NCI-H345 (cell line): ENCODE measurements at places on chromosomes 12 and 14.

DNA sequence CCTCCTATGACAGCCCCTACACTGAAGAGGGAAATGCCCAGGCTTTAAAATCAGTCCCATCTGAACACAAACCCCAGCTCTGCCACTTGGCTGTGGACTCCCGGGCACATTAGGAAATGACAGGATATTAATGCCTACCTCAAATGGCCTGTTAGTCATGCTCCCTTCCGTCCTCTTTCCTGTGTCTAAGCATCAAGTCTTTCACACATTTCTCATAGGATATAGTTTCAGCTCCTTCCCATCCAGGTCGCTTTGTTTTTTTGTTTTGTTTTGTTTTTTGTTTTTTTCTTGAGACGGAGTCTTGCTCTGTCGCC, 16.1 kb downstream of the PLEK2 start:
- no peak for DNase-seq

DNA sequence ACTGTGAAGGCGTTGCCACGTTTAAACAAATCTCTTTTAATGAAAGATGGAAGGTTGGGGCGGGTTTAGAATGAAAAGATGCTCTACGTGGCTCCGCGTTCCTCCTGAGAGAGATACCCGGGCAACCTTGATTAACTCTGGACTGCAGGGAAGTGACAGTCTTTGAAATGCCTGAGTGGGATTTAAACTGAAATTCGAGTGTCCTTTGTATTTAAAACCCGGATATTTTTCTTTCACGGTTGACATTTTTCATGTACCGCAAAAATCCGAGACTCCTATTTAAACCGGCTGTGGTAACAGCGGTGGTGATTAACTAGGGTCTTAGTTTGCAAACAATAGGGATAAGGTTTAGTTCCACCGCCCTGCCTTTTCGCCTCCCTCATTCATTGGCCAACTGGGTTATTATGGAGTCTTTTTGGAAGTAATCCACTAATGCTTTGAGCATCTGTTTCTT, 707 bp downstream of the G2E3 start:
- peak; percentile 33 for DNase-seq

DNA sequence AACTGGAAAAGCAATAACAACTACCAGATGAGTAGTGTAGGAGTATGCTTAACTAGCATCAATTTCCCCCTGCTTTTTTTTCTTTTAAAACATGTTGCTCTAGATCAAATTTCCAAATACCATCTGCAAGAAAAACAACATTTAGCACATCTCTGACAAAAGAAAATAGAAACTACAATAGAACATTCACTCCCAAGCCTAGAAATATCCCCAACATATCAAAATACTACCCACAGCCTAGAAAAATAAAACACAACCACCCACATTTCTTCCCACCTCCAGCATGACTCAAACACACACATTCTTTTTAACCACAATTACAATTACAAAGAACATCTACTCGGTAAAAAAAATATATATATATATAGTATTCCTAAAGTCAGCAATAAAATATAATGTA, 120.0 kb downstream of the PPFIA2 start:
- no peak for DNase-seq

GRCh38 chr12:131943876-131944275, 5.9 kb upstream of the EP400 start:
- DNase-seq: no peak

DNA sequence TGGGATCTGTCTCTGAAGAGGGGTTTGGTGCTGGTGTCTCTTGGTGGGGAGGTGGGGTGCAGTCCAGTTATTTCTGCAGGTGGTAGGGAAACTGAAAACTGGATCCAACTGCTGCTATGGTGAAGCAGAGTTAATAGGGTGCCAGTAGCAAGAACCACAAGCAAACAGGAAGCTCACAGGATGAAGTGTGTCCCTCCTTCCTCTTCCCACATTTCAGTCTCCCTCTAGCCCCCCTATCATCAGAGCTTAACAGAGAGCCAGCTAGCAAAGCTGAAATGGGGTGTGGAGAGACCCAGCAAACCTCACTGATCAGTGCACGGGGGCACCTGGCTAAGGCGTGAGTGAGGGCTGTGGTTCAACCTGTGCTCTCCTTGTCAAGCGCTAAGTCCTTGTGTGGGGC, 69.1 kb upstream of the C12orf71 start:
- DNase-seq: no peak

DNA sequence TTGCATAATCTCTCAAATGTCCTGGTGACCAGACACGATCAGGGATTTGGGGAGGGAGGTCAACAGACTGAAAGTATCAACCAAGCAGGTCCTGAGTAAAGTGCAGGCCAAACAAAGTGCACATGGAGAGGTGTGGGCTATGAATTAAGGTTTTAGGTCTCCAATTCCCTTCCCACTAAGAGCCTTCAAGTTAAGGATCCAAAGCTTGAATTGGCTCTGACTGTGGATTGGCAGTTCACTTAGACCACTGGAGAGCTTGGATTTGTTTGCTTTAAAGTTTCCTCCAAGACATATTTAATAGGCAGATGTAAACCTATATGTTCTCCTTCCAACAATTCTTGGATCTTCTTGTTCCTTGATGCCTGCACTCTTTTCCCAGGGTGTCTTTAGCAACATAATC, 129.6 kb upstream of the IGF1 start:
- no peak for DNase-seq
